ENCODE measurements at places on chromosomes 6 and 20.
A peak's percentile ranks its signal among the peaks of the same experiment; 100 is the strongest.

DNA sequence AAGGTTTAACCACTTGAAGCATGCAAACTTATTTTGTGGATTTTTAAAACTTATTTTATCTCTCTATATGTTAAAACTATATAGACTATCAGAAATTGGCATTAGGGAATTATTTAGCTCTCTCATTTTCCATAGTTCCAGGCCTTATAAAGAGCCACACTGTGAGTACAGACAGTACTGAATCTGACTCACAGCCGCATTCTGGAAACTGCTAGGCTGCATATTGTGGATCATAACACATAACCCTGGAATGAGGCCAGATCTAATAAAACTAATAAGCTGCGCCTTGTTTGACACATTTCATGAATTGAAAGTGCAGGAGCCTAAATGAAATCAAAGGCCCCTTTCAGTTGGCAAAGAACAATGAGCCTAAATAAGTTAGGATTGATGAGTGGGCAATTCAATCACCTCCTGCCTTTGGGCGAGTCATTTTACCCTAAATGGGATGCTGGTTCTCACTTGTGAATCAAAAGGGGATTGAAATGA, 308.4 kb downstream of the PACRG start:
- DNase-seq = no peak

DNA sequence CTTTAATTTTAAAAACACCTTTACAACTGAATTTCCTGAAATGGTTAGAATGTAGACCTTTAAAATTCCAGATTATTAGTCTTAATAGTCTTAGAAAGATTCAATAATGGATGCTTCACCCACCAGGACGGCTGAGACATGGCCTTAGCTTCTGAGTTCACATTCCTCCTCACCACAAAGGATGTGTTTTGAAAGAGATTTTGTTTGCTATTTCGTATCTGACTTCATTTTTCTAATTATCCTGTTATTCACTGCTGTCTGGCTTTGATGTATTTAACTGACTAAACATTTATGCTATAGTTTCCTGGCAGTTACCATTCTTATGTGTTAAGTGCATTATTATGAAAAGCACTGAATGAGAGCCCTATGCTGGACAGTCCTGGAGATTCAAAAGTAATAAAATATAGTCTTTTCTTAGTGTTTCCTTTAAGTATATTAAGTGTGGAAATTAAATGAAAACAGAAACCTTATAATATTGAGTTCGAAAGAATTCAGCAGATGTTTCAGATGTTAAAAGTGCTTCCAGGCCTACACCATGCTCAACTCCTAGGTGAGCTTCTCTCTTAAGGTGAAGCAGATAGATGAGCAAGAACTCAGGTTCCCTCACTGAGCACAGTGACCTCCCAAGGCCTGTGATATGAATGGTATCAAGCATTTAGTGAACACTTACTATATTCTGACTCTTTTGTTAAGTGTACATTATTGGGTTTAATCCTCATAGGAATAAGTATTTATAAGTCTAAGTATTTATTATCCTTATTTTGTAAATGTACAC, 40.3 kb downstream of the MAP3K4 start:
- no peak for DNase-seq

GRCh38 chr6:106098383-106099234, 12.5 kb downstream of the PRDM1 start:
- peak; percentile 51 for DNase-seq

DNA sequence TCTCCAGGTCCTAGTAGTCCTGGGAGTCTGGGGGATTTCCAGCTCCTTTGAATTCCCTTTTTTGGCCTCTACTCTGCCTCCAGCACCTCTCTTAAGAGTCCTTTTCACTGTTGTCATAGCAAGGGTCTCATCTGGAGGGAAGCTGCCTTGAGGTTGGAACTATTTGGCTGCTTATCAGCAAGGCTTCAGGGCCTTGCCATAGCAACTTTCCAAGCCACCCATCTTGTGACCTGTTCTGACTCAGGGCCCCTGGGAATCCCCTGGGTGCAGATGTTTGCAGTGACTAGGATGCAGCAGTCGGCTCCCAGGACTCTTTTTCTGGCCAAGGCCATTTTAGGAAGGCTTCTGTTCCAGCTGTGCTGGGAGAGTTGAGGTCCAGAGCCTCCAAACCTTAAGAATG, 12.4 kb downstream of the PKIG start:
- DNase-seq = no peak

DNA sequence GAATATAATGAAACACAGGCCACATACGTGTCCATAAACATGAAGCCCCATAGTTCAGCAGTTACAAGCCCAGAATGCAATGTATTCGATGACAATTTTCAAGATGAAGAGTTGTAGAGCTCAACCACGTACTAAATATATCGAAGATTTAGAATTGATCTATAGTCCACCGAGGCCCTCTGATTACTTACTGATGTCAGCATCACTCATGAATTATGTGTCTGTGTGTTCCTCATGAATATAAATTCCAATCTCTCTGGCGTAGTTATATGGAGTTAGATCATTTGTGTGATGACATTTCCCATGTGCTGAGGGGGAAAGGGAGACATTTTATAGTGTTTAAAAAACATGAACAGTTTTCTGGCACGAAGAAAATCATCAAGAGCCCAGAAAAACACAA, 97.5 kb downstream of the PFDN4 start:
- no peak for DNase-seq

DNA sequence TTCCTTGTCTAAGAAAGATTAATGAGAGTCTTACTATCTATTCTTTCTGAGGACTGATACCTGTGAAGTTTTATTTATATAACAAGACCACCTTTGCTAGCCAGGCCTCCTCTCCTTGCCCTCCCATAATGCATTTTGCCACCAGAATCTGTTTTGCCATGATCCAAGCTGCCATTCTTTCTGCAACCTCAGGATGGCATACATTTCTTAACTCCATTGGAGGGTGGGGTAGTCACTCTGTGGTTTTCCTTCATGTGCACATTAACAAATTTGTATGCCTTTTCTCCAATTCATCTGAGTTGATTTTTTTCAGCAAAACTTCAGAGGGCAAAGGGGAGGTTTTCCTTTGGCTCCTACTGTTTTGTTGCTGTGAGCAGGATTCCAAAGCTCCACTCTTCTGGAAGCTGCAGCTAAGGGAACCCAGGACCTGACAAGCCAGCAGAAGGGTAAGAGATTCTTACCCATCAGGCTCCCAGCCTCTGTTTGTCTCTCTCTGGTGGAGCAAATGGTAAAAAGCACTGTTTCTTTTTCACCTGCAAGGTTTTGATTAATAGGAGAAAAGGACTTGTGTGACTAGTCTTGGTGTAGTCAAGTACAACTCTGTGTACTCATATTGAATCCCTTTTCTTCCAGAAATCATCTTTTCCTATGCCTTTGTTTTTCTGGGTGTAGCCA, 26.2 kb upstream of the ENPP4 start:
- no peak for DNase-seq

DNA sequence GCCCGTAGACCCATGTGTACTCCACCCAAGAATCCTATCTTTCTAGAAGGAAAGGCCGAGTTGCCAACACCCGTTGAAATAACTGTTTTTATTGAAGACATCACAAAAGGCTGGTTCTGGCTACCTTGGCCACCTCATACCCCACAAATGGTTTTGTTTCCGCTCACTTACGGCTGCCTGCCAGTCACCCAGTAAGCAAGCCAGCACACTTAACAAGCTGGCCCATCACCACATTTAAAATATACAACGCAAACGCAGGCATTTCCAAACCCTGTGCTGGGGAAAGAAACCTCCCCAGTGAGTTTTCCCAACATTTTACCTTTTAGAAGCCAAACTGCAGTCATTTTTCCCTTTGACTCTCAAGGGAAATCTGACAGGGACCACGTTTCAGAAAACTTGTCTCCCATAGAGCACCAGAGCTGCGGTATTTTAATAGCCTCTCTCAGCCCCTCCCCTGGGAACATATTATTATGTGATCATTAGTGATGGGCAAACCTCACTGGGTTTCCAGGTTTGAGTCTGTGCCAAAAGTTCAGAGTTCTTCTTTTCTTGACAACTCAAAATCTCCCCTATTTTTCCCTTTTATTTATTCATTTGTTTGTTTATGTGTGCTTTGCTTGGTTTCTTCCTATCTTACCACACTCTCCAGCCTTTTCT, 36.7 kb upstream of the BMP2 start:
- no peak for DNase-seq

DNA sequence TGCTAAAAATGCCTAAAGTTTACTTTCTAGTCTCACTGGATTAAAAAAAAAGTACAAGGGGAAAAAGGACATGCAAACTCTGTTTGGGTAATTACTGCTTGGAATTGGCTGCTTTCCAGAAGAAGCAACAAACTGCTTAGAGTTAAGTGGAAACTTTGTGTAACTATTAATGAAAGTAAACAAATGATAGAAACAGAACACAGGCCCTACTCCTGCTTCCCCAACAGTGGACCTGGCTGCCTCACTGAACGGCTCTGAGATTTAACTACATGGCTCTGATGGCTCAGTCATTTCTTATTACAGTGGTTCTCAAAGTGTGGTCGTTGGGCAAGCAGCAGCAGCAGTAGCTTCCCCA, 108.5 kb downstream of the MAN1A1 start:
- DNase-seq = no peak

GRCh38 chr20:44494266-44494665, 18.6 kb downstream of the TTPAL start:
- no peak for DNase-seq

DNA sequence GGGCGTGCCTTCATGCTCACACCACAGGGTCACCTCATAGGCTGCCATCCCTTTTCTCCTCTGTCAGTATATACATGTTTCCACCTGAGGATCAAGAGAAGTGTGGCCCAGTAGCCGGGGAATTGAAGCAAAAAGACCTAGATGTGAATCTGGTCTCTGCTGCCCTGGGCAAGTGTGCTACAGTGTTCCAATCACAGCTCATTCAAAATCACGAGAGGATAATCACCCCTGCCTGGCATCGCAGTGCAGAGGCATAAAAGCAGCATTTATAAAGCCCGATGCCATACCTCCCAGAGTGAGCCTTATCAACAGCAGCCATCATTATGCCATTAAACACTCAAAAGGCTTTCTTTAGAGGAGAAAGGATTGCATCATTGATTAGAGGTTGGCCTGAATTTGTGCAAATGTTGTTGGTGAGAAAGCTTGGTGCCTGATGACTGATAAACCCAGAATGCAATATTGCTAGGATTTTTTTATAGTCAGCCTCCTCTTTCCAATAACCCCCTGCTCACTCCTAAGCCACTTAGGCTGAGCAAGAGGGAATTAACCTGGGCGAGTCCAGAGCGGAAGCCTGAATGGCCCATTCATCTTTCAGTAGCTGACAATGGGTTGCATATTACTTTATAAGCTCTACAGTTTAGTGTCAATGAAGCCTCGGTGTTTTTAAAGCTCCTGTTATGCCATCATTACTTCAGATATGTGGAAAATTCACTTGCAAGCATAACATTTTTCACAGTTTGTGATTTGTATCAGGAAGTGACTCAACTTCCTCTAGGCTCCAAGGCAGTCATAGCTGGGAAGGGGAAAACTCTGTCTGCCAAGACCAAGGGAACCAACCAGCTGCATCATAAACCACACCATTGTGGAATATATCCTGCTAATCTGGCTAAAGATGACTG, 92.5 kb upstream of the NXT1 start:
- no peak for DNase-seq

DNA sequence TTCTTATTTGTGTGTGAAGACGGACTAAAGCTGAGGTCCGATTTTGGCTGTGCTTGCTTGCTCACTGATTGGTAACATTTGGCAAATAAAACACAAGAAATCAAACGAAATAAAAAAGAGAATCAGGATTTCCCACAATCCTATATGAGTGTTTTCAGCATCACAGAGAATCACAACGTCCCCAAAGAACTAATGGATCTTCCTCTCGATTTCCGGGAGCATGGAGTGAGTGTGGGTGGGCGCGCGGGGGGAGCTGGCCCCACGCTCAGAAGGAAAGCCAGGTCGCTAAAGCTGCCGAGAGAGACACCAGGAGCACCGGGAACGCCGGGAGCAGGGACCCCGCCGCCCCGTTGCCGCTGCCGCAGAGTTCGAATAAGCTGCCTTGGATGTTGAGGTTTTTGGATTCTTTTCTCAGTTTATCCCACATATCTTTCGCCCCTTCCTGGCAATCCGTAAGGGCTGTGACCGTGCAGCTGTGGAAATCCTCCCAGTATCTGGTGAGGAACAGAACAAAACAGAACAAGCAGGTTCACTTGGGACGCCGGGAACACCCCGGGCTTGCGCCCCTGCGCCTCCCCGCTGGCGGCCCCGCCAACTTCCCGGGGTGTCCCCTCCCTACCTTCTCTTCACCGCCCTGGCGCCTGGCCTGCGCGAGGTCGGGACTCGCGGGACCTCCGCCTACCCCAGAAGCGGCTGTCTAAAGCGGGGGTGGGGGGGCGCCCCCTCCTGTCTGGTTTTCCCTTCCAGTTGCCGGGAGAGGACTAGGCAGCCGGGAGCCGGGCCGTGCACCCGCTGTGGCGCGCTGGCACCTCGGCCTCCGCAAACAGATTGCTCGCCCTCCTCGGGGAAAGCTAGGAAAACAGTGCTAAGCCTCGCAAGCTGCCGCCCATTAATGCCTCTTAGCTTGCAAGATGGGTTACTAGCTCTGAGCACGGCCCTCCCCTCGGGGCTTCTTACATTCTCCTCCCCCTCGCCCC, 7.7 kb downstream of the NRN1 start:
- DNase-seq = no peak

- no peak for DNase-seq
Measured at GRCh38 chr6:164502833-164503232, 806.6 kb downstream of the C6orf118 start.

DNA sequence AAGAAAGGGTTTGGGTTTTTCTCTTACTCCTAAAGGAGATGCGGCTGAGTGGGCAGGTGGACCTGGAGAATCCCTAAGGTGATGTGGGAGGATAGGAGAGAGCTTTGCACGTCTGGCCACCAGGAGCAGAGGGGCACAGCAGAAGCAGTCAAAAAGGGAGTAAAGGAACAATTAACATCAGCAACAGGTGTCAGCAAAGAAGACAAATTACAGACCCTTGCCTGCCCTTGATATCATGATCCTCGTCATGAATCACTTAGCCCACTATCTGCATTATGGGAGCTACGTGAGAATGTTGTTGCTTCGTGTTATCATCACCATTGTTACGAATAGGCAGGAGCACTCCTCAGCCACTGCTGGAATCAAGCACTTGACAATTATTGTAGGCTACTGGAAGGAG, 25.5 kb upstream of the ARG1 start:
- no peak for DNase-seq

DNA sequence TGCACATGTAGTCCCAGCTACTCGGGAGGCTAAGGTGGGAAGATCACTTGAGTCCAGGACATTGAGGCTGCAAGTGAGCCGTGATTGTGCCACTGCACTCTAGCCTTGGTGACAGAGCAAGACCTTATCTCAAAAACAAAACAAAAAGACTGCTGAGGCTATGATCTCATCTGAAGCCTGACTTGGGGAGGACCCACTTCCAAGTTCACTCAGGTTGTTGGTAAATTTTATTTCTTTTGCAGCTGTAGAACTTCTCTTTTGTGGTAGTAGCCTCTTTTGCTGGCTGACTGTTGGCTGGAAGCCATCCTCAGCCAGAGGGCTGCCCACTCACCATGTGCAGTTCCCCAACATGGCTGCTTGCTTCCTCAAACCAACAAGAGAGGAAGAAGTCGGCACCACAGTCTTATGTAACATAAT, 36.8 kb upstream of the ME1 start:
- no peak for DNase-seq
